Cardiac septum (tissue), 1 donor: ENCODE measurements at places on chromosomes 3 and 15. TPM values are rescaled to one million over a fixed set of nuclear protein-coding genes. Genes with fewer than 3 reads are reported as not detected.

- no peak for DNase-seq
Observed at GRCh38 chr3:71791634-71792033, 6.7 kb upstream of the PROK2 start.

SOX14 gene
- total RNA-seq: not detected

- no peak for DNase-seq
Observed at GRCh38 chr3:112736805-112737566, 96.0 kb upstream of the CCDC80 start.

TRANK1 gene
- total RNA-seq: 6.3 TPM

- DNase-seq: no peak
Observed at GRCh38 chr15:70555713-70556112, 207.6 kb downstream of the UACA start.

GRCh38 chr15:76289582-76289981 is 21.7 kb downstream of the ETFA start:
- DNase-seq: no peak

SLC7A14 gene
- not detected for total RNA-seq

DNA sequence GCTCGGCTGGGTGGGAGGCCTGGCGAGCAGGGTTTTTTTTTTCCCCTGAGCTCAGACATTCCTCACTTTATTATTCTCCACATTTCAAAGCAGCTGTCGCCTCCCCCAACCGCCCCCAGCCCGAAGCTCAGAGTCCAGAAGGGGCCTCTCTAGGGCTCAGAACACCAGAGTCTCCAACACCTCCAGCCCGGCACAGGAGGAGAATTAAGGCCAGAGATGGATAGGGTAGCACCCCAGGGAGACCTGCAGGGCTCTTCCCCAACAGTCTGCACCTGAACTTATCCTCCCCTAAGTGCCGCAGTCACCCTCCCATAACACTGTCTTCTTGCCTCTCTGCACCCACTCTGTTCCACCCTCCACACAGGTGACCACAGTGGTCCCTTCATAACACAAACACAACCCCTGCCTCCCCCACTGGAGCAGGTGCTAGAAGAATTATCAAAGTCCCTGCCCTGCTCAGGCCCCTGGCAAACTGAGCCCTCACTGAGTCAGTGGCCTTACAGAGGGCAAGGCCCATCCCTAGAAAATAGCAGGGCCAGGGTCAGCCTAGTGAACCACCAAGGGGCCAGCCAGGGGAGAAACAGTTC is 14.1 kb downstream of the MYL3 start:
- DNase-seq: peak; percentile 64

- no peak for DNase-seq
Observed at GRCh38 chr3:141430316-141430715, 56.5 kb upstream of the RASA2 start.

DNA sequence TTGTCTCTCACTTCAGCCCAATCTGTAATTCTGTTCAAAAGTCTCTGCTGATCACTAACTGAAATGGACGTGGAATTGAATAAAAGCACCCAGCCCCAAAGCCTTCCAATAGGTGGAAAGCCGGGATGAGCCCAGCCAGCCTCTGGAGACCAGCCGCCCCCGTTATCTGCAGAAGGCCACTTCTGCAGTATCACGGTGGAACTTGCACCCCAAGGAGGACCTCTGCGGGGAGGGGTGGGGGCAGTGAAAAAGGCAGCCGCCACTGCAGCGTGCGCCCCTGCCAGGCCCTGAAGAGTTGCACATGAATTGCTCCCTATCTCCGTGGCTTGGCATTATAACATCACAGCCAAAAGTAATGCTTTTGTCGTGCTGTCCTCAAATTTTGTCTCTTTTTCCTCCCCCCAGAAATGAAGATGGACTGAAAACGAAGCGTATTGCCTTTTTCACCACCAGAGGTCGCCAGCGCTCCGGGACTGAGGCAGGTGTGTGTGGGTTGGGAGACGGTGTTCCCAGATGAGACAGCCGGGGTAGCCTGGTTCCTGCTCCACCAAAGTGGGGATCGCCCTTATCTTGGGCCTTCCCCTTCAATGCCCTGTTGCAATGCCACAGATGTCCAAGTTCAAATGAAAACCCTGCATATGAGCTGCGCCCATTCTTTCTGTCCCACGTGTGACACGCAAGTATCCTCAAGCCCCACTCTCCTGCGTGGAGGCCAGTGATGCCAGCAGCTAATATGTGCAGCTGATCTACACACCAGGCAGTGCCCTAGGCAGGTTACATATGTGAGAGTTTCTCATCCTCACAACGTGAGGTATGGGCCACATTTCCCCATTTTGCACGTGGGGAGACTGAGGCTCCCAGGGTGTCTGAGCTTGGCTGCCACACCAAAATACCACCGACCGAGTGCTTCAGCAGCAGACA is 96.0 kb downstream of the LRRK1 start:
- DNase-seq: peak; percentile 90

DNA sequence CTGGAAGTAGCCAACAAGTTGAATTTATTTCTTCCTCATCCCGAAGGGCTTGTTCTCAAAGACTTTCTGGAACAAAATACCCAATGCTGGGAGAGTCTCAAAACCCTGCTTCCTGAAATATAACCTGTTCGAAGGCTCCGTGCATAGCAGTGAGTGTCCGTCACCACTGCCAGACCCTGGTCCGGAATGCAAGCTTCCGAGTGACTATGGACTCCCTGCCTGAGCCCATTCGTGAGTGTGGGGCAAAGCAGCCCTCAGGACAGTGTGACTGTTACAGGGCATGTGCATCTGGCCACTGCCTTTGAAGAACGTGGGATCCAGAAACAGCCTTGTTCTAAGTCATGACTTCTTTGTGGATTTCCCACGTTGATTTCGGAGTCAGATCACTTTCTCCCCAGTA is 214.5 kb upstream of the IGF1R start:
- no peak for DNase-seq

DNA sequence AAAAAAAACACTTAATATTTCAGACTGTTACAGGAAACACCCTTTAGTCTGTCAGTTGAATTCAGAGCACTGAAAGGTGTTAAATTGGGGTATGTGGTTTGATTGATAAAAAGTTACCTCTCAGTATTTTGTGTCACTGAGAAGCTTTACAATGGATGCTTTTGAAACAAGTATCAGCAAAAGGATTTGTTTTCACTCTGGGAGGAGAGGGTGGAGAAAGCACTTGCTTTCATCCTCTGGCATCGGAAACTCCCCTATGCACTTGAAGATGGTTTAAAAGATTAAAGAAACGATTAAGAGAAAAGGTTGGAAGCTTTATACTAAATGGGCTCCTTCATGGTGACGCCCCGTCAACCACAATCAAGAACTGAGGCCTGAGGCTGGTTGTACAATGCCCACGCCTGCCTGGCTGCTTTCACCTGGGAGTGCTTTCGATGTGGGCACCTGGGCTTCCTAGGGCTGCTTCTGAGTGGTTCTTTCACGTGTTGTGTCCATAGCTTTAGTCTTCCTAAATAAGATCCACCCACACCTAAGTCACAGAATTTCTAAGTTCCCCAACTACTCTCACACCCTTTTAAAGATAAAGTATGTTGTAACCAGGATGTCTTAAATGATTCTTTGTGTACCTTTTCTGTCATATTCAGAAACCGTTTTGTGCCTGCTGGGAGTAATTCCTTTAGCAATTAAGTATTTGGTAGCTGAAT is 17.9 kb downstream of the TMEM43 start:
- peak; percentile 66 for DNase-seq

KBTBD8 gene
- 2.9 TPM for total RNA-seq

PP2D1 gene
- not detected for total RNA-seq

DNA sequence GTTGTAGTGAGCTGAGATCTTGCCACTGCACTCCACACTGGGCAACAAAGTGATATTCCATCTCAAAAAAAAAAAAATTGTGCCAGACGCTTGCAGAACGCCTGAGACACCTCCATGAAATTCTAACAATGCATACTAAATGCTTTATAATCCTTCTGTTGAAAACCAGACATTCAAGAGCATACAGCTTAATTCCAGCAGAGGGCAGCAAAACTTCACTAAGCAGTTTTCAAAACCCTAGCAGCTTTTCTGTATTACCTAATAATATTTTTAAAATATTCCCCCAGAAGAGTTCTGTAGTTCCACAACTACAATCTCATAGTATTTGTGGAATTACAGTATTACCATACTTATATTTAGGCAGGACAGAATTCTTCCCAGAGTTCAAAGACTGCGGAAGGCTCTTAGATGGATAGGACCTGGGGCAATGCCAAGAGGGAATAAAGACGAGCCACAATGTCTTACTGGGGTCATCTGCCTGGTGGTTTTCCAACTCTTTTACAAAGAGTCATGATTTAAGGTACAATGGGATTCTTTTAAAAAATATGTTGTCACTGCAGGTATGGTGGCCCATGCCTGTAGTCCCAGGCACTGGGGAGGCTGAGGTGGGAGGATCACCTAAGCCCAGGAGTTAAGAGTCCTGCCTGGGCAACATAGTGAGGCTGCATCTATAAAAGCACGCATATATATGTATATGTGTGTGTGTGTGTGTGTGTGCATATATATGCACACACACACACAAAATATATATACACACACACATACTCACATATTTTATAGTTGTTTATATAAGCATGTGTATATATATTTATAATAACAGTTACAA is 19.6 kb upstream of the TASOR start:
- DNase-seq: no peak

GRCh38 chr15:56286213-56286612 is 42.5 kb upstream of the RFX7 start:
- no peak for DNase-seq

DNA sequence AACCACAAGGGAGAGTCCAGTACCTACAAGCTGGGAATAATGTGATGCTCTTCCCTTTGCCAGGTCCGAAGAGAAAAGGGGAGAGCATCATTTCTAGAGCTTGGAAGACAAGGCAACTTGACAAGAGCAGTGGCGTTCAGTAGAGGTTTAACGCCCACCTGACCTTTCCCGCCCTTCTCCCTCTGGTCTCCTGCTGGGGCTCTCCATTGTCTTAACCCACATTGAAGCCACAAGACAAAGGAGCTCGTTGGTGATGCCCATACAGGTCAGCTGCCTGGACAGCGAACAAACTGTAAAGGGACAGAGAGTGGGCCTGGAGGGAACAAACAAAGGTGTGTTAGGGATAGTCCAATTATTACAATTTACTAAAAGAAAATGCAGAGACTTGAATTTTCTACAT is 13.1 kb upstream of the DUT start:
- no peak for DNase-seq

- DNase-seq: peak; percentile 53
Observed at GRCh38 chr3:194256040-194256945, 94.8 kb downstream of the CPN2 start.

DNA sequence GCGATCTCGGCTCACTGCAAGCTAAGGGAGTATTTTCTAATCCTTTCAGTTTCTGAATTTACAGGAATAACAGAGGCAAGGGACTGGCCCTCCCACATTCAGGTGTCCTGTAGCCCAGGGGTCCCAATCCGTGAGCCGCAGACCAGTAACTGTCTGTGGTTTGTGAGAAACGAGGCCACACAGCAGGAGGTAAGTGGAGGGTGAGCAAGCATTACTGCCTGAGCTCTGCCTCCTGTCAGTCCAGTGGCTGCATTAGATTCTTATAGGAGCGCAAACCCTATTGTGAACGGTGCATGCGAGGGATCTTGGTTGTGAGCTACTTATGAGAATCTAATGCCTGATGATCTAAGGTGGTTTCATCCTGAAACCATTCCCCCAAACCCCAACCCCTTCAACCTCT is 5.0 kb upstream of the IL17RC start:
- DNase-seq: no peak

DNA sequence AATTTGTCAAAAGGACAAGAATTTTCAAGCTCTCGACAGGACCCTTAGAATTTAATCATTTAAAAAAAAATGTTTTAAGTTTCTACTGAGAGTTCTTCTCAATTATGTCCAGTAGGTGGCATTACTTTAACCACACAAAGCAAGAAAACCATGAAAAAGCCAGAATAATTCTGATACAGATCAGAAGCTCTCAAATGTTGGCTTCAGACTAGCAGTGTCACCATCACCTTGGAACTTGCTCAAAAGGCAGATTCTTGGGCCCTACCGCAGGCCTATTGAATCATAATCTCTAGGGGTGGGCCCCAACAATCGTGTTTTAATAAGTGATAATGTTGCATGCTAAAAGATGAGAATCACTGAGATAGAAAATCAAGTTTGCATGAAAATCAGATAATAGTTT is 99.5 kb upstream of the KCNMB2 start:
- no peak for DNase-seq

- DNase-seq: no peak
Observed at GRCh38 chr3:124841517-124841916, 45.6 kb downstream of the ITGB5 start.

SNTN gene
- total RNA-seq: not detected

GABRB3 gene
- 2.7 TPM for total RNA-seq

GRCh38 chr3:48765376-48765775 is 48.4 kb upstream of the IP6K2 start:
- no peak for DNase-seq

AP2M1 gene
- total RNA-seq: 317 TPM

RTP1 gene
- total RNA-seq: not detected
